Stimulated activated CD4-positive, alpha-beta T cell treated with anti-CD3 and anti-CD28 coated beads, Interleukin-1b, Interleukin-23, amount 100 ng/mL, for 1 hour (primary cell): ENCODE measurements at places on chromosomes 1 and 21.

DNA sequence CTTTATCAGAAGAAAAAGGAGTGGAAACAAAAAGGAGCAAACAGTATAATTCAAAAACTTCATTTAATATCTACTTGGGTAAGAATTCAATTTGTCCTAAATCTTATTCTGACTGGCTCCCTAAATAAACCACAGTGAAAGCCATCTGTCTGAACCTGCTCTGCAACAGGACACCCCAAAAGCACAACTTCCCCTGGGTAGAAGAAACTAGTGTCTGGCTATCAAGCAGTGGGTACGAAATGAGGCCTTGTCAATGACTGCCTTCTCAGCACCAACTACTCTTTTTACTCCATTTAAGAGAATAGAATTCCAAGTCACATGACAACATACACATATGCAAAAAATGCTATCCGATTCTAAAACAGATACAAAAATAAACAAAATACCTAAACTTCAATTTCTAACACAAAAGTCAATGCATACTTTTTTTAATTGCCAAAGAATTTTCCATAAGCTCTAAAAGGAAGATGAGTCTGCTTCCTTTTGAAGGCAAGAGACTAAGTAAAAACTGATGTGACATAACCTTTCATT is 206.8 kb downstream of the SLC45A1 start:
- DNase-seq = no peak

DNA sequence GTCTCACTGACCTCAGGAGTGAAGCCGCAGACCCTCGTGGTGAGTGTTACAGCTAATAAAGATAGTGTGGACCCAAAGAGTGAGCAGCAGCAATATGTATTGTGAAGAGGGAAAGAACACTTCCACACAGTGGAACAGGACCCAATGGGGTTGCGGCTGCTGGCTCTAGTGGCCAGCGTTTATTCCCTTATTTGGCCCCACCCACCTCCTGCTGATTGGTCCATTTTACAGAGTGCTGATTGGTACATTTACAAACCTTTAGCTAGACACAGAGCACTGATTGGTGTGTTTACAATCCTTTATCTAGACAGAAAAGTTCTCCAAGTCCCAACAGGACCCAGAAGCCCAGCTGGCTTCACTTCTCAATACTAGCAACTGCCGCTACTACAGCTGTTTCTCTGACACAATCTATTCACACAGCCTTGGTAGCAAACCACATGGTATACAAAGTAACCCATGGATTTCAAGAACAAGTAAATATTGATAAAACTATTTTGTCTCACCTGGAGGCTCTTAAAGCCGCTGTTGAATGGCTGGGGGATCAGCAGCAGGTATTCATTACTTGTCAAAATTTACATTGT is 25.3 kb upstream of the ITLN1 start:
- no peak for DNase-seq

DNA sequence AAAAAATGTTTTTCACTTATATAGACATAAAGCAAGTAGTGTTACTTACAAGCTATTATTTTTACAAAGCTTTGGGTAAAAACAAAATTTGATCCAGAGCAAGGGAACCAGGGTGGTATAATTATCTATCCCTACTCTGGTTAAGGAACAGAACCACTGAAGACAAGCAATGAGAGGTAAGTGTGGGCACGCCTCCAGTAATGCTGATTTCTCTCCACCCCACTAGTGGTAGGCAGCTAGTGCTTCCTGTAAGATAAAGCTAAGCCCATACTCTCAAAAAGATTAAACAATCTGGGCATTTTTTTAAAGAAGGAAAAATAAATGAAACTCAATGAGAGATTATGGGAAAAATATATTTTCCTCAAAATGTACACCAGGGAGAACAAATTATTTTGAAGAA is 22.1 kb downstream of the TFB2M start:
- DNase-seq = no peak

DNA sequence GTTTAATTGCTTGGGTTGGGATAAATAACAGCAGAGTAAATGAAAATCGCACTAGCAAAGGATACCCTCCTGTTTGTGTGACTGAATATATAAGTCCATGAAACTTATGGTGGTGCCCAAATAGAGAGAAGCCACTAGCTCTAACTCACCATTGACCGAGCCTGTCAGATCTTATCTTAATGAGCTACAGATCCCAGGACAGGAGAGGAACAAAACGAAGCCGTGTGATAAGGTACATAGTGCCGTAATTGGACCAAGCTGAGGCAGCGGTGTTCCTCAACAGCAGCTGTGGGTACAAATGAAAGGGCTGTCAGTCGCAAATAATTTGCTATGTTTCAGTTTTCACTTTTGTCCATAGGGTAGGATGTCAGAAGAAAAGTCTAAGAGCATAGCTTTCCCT is 276.1 kb downstream of the PTBP2 start:
- no peak for DNase-seq

DNA sequence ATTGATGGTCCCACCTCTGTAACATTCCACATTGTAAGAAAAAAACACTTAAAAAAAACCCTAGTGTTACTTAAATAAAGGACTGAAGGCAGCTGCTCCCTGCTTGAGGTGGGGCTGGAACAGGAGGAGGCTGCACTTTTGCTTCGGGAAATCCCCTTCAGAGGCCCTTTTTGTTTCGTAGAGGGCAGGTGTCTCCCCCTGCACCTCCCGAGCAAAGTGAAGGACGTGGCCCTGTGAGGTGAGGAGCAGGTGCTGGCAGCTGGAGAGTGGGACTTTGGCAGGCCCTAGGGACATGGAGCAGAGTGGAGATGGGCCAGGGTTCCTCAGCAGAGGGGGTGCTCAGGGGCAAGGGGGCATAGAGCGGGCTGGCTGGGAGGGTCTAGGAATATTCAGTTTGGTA is 33.4 kb upstream of the WNT4 start:
- DNase-seq = no peak

DNA sequence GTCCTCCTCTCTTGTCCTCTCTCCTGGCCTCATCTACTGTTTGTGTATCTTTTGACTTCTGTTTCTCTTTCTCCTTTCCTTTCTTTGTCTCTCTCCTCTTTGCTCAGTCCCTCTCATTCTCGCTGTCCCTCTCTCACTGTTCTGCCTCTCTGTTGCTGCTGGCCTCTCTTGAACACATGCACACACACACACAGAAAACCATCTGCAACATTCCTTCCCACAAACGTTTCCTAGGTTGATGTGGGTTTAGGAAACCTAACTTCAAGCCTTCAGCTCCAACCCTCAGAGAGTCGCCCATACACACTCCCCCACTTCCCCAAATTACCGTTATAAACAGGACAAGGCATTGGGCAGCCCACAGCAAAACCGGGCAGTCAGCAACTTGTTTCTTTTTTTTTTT is 10.9 kb upstream of the SSBP3 start:
- no peak for DNase-seq

DNA sequence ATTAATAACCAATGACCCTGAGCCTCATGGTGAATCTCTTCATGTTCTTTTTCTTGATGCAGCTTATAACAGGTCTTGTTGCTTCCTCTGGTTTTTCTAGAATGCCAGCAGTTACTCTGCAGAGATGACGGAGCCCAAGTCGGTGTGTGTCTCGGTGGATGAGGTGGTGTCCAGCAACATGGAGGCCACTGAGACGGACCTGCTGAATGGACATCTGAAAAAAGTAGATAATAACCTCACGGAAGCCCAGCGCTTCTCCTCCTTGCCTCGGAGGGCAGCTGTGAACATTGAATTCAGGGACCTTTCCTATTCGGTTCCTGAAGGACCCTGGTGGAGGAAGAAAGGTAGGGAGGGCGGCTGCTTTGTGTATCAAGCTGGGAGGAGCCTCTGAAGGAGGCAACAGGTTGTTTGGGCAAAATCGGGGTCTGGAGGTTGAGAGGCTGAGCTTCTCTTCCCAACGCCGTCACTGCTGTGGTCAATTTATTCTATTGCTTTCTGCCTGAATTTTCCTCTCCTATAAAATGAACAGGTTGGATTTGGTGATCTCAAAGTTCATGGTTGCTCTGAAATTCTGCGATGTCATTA is 6.7 kb downstream of the ABCG1 start:
- DNase-seq = no peak

- no peak for DNase-seq
Observed at GRCh38 chr1:63200676-63201075, 121.7 kb upstream of the FOXD3 start.
